Adrenal gland (tissue), 19 donors: ENCODE measurements at places on chromosomes 12 and 14. TPM values are rescaled to one million over a fixed set of nuclear protein-coding genes. Genes with fewer than 3 reads are reported as not detected.

DNA sequence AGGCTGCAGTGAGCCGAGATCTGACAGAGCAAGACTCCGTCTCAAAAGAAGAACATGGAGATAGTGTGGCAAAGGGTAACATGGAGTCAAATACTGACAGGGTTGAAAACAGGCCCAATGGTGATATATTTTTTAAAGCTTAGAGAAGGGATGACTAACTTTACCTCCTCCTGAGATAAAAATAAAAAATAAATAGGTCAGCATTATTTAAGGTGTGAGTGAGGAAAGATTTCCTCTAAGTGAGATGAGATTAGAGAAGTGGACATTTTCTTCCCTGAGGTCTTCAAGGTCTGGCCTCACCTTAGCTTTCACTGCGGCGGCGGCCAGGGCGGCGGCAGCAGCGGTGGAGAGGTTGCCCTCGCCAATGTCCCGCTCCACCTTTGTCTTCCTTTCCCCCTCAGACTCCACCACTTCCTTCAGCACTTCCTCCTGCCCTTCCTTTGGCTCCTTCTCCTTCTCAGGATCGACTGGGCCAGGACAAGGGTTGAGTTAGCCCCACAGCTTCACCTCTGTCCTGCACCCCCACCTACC, 11.1 kb downstream of the MYL6 start:
- H3K4me3 ChIP-seq = no peak overlapping the region
- H3K27ac ChIP-seq = no peak overlapping the region
- no peak for DNase-seq
- no peaks in the 10 kb centered on the region for H3K4me1 ChIP-seq
- no peaks in the 10 kb centered on the region for H3K36me3 ChIP-seq

DNA sequence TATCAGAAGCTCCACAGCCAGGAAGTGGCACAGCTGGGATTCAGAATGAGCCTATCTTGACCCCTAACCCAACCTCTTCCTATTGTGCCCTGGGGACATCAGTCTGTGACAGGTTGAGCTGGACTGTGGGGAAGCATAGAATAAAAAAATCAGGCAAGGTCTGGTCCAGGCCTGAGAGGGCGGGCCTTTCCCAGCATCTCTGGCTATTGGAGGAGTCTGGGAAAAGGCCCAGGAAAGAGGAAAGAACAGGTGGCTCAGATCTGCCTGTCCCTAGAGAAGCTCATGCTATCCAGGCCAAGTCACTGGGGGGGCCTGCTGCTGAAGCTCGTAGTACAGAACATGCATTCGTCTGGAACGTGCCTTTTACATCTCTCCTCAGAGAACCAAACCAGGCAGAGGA, 100.5 kb downstream of the PPM1H start:
- no peak overlapping the region for H3K4me3 ChIP-seq
- no peaks in the 10 kb centered on the region for H3K36me3 ChIP-seq
- H3K27ac ChIP-seq = no peak overlapping the region
- H3K4me1 ChIP-seq = no peaks in the 10 kb centered on the region
- DNase-seq = no peak

DNA sequence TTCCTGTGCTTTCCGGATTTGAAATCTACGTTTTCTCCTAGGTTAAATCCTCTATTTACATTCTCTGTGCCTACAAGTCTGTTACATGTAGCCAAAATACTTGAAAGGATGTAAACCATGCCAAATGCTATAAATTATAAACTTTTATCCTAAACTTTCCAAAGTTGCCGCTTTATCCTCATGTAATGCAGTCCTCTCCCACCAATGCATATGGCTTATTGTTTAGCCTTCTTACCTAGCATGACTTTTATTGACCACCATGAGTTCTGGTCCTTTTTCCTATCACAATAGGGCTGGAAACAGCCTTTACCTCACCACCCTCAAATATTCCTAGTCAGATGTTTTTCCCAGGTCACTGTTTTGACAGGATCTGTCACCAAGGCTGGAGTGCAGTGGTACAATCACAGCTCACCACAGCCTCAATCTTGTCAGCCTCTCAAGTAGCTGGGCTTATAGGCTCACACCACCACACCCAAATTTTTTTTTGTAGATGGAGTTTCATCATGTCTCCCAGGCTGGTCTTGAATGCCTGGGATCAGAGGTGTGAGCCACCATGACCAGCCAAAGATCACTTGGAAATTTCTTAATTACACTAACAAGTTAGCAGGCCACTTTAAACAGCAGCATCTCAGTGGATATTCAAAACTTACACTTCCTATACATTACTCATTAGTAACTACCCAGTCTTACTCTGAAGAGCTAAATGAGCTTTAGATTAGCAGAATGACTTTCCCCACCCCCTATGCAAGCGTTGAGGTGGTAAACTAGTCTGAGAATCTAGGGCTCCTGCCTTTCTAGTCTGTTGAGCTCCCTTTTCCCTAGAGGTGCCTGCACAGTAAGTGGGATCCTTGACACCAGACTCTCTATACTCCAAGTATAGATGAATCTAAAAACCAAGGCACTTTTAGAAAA, 4.1 kb downstream of the TUBA1B start:
- no peak overlapping the region for H3K4me3 ChIP-seq
- DNase-seq = no peak
- no peaks in the 10 kb centered on the region for H3K36me3 ChIP-seq
- no peak overlapping the region for H3K27ac ChIP-seq
- H3K4me1 ChIP-seq = peaks cover 19% of the 10 kb centered on the region
- H3K27me3 ChIP-seq = no peaks in the 10 kb centered on the region

DNA sequence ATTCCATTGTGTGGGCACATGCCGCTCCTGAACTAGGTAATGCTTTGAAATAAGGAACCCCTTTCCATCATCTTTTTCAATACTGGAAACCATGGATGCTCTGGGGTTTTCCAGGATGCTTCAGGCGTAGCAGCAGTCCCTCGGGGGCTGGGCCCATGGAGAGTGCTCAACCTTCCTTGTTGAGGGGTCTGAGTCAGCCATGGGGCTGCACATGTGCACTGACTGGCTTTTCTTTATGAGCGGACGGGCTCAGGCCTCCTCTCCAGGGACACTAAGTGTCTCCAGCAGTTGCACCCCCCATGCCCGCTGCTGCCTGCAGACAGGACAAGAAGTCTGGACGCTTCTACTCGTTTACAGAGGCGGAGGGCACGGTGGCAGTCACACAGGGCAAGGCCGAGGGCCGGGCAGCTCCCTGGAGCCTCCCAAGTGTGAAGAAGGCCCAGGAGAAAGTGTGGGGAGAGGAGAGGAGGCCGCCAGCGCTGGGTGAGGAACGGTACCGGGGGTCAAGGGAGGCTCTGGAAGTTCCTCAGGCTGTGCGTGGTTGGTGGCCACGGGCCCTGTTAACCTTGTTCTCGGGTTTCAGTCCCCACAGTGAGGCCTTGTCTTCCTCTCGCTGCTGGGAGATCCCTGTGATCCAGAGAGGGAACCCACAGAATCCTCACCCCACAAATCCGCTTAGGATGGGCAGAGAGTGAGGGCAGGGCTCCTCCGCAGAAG, 51.2 kb downstream of the TEAD4 start:
- H3K36me3 ChIP-seq = no peaks in the 10 kb centered on the region
- H3K27ac ChIP-seq = no peak overlapping the region
- no peaks in the 10 kb centered on the region for H3K27me3 ChIP-seq
- DNase-seq = no peak

DNA sequence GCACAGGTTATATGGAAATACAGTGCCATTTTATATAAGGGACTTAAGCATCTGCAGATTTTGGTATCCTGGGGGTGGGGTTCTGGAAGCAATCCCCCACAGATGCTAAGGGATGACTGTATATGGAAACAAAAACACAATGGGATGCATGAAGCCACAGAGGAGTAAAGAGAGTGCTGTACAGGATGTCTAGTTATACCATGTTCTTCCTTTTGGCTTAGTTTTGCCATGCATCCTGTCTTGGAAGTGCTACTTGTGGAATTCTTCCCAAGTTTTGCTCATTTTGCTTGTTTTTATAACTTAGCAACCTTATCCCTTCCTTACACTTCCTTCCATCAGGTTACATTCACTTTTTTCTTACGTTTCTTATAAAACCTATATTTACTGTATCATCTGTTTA, 55.6 kb downstream of the TRMT5 start:
- no peaks in the 10 kb centered on the region for H3K4me1 ChIP-seq
- H3K27me3 ChIP-seq = no peaks in the 10 kb centered on the region
- no peak for DNase-seq
- no peak overlapping the region for H3K27ac ChIP-seq
- no peaks in the 10 kb centered on the region for H3K36me3 ChIP-seq
- no peak overlapping the region for H3K4me3 ChIP-seq

GRCh38 chr14:62015945-62016344, 253.7 kb downstream of the SNAPC1 start:
- H3K4me1 ChIP-seq = no peaks in the 10 kb centered on the region
- H3K36me3 ChIP-seq = no peaks in the 10 kb centered on the region
- H3K4me3 ChIP-seq = no peak overlapping the region
- H3K27me3 ChIP-seq = no peaks in the 10 kb centered on the region
- no peak for DNase-seq
- no peak overlapping the region for H3K27ac ChIP-seq

Gene WDHD1
- 0.64 TPM for polyA plus RNA-seq

Gene FAR2
- 10.3 TPM for polyA plus RNA-seq
